ENCODE measurements at places on chromosomes 4 and X. TPM values are rescaled to one million over a fixed set of nuclear protein-coding genes. Genes with fewer than 3 reads are reported as not detected.

DNA sequence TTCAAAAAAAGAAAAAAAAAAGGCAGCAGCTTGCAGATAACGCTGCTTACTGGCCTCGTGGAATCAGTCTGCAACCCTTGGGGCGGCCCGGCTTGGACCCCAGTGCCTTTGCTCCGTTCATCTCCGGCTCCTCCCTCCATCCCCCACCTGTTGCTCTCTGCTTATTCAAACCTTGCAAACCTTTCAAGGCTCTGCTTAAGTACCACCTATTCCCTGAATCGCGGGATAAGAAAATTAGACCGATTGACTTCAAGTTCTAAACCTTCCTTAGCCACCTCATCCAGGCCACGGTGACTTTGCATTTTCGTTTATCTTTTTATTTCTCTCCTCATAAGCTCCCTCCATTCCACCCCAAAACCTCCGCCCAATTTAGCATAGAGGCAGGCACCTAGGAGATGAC, 1.4 kb upstream of the PHKA1 start:
- no peaks in the 10 kb centered on the region for H3K4me1 ChIP-seq
- H3K27ac ChIP-seq: no peak overlapping the region
- no peaks in the 10 kb centered on the region for H3K36me3 ChIP-seq

DNA sequence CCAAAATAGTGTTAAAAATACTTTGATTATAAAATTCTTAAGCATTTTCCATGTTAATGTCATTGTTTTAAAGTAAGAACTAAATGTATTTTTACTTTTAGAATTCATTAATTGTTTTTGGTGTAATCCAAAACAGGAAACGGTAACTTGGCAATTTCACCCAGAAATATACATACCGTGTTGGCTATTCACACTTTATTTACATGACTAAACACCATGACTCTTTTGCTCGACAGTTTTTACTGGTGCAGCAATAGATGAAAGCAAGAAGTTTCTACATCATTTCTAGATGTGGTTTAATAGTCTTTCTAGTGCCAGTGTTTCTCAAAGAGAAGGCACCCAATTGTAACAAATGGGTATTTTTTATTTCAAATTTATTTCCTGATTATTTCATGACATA, 25.6 kb upstream of the MAGEA1 start:
- no peaks in the 10 kb centered on the region for H3K4me1 ChIP-seq
- H3K36me3 ChIP-seq: no peaks in the 10 kb centered on the region
- peaks cover 2% of the 10 kb centered on the region for H3K27me3 ChIP-seq
- H3K27ac ChIP-seq: no peak overlapping the region

- no peak overlapping the region for H3K4me3 ChIP-seq
- H3K4me1 ChIP-seq: no peaks in the 10 kb centered on the region
- peaks cover 47% of the 10 kb centered on the region for H3K36me3 ChIP-seq
Observed at GRCh38 chr4:102799816-102800215, 27.5 kb downstream of the UBE2D3 start.

DNA sequence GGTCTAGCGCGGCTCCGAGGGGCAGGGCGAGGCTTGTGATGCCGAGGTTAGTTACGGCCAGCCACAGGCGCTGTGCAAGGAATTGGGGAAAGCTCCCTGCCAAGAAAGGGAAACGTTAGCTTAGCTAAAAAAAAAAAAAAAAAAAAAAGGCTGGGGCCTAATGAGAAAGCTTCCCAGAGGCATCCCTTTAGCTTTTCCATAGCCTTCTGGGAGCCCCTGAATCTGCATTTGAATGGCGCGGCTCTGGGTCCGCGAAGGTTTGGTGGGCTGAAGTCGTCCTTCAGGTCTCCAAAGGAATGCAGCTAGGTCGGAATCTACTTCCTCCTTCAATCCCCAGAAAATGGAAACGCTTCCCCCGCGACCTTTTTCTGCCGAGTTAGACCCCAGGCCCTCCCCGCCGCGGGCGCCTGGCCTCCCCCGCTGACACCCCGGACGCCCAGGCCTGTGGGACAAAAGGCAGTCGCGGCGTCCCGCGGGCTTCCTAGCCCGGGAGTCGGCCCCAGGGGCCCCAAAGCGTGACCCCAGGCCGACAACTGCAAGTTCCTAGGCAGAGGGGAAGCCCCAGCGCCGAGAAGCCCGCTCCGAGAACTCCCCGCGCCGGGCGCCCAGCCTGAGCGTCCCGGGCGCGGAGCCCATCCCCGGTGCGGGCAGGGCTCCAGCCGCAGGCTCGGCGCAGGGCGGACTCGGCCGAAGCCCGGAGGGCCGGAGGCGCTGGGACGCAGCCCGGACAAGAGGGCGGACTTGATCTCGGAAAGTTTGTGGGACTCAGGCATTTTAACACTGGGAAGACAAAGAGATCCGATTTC, 605 bp upstream of the FAT1 start:
- peaks cover 8% of the 10 kb centered on the region for H3K36me3 ChIP-seq
- no peaks in the 10 kb centered on the region for H3K27me3 ChIP-seq
- DNase-seq: peak; percentile 49
- H3K27ac ChIP-seq: peak overlapping the region; percentile 97
- peak overlapping the region; percentile 89 for H3K4me3 ChIP-seq
- peaks cover 12% of the 10 kb centered on the region for H3K4me1 ChIP-seq

Gene SYTL5
- total RNA-seq: 0.56 TPM

Gene TCEAL8
- 91.4 TPM for total RNA-seq

Data from IMR-90 (cell line).